ENCODE measurements at places on chromosomes 2 and 18.

GRCh38 chr2:129709001-129709955 lies 270.2 kb upstream of the RAB6C start:
- no peak for DNase-seq

GRCh38 chr2:48574353-48575287 lies 43.0 kb upstream of the GTF2A1L start:
- DNase-seq, result no peak

DNA sequence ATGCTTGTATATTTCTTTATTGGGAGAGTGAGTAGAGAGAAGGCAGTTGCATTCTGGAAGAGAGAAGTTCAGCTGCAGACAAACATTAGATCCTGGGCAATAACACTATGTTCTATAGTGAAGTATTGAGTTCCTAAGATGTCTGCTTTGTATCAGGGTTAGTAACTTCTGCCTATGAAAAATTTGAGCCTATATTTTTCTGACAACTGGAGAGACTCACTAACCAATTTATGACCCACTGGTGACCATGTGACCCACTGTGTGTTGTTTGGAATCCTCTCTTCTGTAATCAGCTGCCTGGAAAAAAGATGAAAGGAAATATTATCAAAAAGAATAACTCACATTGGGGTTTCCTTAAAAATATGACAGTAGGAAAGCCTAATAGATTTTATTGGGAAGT lies 35.3 kb downstream of the DPP4 start:
- no peak for DNase-seq

GRCh38 chr2:174192664-174193063 lies 55.7 kb downstream of the OLA1 start:
- no peak for DNase-seq

DNA sequence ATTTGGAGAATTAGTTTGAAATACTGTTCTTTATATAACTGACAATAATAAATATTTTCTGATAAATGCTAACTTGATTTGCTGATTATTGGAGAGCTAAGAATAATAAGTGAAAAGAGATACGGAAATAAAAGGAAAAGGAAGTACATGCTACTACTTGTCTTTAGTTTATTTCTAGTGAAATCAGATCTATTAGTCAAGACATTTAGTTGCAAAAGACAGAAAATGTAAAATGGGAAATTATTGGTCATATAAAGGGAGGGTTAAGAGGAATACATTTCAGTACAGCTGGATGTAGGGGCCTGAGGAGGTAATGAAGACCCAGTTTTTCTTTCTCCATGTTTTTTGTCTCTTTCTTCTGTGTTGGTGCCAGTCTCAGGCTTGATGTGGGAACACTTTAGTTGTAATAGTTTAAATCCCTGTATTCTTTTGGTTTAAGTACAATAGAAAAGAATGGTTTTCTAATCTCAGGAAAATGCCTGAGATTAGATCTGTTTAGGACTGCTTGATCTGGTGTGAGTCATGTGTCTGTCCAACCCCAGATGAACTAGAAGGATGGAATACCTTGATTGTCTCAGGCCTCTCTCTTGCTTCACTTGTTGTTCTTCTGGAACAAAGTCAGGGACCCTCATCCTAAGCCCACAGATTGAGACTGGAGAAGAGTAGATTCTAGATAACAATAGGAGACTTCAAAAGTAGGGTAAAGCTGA lies 58.0 kb downstream of the PLCL1 start:
- no peak for DNase-seq

GRCh38 chr2:75801234-75801982 lies 90.7 kb upstream of the GCFC2 start:
- DNase-seq, result no peak

- no peak for DNase-seq
These were observed 169.8 kb upstream of the SPATS2L start for GRCh38 chr2:200136655-200137054.

- DNase-seq, result no peak
These were observed 3.0 kb downstream of the NEURL3 start for GRCh38 chr2:96501886-96502810.

- DNase-seq, result no peak
These were observed 294.8 kb upstream of the DDX18 start for GRCh38 chr2:117519721-117520120.

- no peak for DNase-seq
These were observed 31.8 kb upstream of the NTSR2 start for GRCh38 chr2:11701751-11702301.

DNA sequence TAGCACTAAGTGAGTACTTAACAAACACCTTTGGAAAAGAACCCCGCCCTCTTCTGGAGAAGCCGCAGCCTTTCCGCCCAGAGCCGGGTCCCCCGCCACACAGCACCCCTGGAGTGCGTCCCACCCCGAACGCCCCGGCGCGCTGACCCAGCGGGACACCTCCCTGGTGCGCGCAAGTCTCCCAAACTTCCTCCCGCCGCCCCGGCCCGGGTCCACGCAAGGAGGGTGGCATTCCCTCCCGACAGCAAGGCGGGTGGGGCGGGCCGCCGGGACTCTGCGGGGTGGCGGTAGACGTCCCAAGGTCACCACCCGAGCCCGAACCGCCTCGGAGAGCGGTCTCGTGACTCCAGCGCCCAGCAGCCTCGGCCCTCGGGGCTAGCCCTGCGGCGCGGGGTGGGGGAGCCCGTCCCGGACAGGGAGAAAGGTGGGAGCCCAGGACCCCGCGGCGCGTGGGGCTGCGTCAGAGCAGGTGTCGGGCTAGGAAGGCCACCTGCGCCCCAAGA lies 598 bp downstream of the CCDC93 start:
- DNase-seq, result peak; percentile 30

GRCh38 chr2:218000136-218000535 lies 2.7 kb downstream of the TNS1 start:
- DNase-seq, result no peak

DNA sequence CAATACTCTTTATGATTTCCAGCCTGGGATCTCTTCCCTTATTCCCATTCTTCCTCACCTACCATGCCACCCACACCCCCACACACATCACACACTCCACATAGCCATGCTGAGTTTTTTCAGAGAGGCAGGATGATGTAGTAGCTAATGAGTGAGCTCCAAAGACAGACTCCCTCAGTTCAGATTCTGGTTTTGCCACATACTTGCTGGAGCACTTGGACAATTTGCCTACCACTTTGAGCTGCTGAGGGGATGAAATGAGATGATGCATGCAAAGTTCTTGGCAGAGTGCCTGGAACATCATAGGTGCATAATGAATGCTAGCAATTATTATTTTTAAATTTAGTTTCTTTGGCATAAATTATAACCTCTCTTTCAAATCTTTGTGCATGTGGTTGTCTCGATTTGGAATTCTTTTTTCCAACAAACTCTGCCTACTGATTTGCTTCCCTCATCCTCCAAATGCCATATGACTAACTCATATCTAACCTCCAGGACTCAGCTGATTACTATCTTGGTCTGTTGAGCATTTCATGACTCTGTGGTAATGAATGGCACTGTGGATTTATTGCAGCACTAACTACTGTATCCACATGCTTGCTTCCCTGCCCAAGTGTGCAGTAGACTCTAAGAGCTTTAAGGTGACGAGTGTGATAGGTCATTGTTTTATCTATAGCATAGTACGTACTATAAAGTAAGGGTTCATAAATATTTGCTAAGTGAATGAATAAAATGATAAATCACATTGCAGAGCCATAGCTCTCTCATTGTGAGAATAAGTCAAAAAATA lies 99.1 kb downstream of the TACR1 start:
- DNase-seq, result no peak

- no peak for DNase-seq
These were observed 99.2 kb downstream of the R3HDM1 start for GRCh38 chr2:135630488-135630887.

DNA sequence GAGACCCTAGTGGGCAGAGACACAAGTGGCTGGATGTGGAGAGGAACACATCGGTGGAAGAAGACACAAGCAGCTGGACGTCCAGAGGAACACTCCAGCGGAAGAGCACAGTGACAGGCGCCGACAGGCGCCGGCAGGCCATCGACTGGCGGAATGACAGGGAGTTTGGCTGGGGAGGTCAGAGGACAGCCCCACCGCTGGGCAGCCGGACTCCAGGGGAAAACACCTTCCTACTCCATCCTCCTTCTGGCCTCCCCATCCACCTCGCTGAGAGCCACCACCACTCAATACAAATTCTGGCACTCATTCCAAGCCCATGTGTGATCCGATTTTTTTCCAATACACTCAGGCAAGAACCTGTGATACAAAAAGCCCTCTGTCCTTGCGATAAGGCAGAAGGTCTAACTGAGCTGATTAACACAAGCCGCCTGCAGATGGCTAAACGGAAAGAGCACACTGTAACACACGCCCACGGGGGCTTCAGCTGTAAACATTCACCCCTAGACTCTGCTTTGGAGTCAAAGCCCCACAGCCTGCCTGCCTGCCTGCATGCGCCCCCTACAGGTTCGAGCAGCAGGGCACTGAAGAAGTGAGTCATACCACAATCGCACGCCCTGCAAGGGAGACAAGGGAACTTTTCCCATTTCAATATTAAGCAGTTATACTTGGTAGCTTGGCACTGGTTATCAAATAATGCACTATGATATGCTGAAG lies 50.2 kb upstream of the LRP1B start:
- no peak for DNase-seq

DNA sequence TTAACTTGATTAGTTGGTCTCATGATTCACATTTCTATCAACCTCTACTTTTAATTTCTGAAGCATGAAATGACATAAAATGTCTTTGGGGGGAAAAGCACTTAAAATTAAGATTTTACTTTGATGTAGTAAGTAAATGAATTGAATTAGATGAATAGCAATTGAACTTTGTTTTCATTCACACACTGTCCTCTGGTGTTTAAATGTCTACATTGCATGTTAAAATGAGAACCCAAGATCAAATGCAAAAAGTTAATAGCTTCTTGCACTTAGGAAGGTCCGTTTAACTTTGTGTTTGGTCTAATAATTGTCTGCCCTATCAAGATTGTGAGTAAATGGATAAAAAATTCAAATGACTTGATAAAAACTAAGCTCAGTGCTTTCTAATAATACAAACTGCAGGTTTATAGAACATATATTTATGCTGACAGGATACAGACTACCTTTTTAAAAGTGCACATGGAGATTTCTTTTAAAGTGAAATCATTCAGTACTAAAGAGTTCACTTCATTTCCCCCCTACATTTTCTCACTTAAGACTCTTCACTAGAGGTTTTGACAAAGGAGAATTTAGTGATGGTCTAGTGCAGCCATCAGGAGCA lies 156.2 kb upstream of the NABP1 start:
- no peak for DNase-seq

- DNase-seq, result no peak
These were observed 1234.6 kb upstream of the CHAC2 start for GRCh38 chr2:52532956-52533355.

- DNase-seq, result no peak
These were observed 627 bp upstream of the CRACDL start for GRCh38 chr2:98936353-98937351.

DNA sequence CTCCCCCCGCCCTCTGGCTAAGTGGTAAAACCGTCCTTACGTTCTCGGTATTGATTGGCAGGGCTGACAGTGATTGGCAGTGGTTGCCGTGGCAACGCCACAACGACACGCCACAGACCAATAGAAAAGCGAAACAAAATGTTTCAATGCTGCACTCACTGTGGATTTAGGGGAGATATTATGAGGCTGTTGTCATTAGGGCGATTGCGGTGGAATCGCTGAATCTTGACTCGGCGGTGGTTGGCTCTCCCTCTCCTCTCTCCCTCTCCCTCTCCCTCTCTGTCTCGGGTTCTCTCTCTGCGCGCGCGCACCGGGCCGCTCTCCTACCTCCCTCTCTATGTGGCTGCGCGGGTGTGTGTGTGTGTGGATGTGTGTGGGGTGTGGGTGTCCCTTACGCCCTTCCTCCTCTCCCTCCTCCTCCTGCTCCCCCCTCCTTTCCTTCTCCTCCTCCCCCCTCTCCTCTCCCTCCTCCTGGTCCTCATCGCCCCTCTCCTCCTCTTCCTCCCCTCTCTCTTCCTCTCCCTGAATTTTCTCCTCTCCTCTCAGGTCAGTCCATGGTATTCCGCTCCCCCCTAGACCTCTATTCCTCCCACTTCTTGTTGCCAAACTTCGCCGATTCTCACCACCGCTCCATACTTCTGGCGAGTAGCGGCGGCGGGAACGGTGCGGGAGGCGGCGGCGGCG lies at the start of gene SIX3:
Gene SIX3 (plus strand): TSS at position 152 of the 684 bp plus-strand sequence. CDS start 403 bp downstream, at position 555.
- DNase-seq, result no peak

- no peak for DNase-seq
These were observed 61.0 kb downstream of the AQP4 start for GRCh38 chr18:26804519-26804918.

DNA sequence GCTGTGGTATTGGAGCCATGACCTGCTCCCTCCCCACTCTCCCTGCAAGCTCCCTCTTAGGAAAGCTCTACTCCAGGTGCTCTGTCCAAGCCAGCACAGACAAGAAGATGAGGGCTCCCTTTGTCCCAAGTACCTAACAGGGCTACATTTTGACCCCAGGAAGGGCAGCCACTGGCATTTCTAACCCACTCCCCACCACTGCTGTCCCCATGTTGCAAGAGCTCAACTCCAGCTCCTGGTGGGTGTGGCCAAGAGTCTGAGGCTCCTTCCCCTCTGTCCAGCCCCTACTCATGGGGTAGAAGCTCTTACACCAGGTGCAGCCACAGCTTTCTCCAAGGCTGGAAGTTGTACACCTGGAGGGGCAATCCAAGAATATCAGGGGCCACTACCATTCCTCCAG lies 127.0 kb upstream of the NPAS2 start:
- DNase-seq, result no peak

- DNase-seq, result no peak
These were observed 61.2 kb downstream of the CCDC85A start for GRCh38 chr2:56244911-56245530.

DNA sequence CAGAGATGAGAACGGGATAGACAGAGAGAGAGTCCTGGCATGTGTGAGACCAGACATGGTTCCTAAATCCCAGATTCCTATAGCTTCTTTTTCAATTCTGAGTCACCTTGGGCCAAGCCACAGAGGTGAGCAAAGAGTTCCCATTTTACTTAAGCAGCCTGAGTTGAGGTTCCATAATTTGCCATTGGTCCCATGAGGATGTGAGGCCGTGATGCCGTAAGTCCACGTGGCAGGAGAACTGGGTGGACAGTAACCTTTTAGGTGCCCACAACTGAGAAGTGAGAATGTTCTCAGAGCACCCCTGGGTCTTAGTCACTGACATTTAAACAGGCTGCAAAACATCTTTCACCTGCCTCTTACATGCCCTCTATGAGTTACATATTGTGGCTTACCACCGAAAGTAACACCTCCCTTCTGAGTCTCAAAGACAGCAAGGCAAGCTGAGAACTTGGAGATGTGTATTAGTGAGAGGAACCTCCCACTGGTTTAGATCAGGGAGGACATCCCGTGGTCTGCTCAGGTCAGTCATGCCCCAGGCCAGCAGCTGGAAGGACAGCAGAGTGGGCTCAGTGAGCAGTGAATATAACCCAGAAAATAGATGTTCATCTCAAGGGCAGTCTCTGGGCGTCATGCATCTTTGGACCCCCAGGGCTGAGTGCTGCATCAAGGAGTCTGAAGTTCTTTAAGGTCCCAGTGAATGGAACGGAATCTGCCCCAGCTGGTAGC lies 127.9 kb upstream of the LGALSL start:
- DNase-seq, result no peak

- no peak for DNase-seq
These were observed 149.2 kb upstream of the VWC2L start for GRCh38 chr2:214261683-214262082.

Data from T-helper 9 cell (primary cell).